ENCODE measurements at places on chromosomes 13 and 19. TPM values are rescaled to one million over a fixed set of nuclear protein-coding genes. Genes with fewer than 3 reads are reported as not detected.

PTGIR gene
- not detected for total RNA-seq

TNPO2 gene
- 40.2 TPM for total RNA-seq

SHC2 gene
- 1.1 TPM for total RNA-seq

PCSK4 gene
- total RNA-seq = 0.41 TPM

TEX26 gene
- not detected for total RNA-seq

CYP2A6 gene
- total RNA-seq = not detected

ZNF534 gene
- total RNA-seq = not detected

SH2D3A gene
- total RNA-seq = 16.9 TPM

KLK5 gene
- total RNA-seq = not detected

ZNF749 gene
- total RNA-seq = 12.5 TPM

MBD3L3 gene
- total RNA-seq = not detected

ZNF497 gene
- 1.8 TPM for total RNA-seq

All from A549 treated with ZK216348 at 1 μM for 4 hours (cell line).